ENCODE measurements at places on chromosomes 1 and 21.

DNA sequence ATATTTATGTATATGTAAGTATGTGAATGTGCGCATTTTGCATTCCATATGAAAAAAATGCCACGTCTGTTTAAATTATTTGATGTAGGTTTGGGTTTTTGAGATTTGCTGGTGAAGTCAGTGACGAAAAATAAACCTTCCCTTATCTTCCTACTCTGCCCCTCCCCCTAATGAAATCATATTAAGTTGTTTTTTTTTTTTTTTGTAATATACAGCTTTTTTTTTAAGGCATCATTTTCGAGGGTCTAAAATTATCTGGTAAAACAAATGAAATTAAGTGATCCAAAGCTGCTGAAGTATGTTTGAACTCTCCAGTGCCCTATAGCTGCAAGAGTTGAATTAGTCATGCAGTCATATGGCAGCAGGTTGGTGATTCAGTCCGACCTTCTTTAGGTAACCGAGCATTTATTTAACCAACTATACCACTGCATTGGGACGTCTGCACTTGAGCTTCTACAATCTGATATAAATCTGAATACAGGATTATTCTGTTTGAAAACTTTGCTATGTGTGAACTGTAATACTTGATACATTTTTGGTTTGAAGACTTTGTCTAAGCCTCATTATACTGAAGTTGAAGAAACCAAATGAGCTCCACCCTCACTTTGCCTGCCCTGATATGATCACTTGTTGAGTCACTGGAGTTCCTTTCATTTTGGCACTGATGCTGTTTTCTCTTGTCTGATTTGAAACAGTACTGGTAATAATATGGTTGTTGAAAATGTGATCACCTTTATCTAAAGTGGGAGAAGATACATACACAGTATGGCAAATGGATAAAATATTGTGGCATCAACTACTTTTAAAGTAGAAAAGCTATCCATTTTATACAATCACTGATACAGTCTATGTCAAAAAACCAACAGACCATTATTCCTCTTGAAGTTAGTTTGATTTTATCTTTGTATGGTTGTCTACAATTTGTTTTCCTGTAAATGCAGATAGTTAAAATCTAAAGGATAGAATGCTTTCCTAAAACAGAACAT lies 11.7 kb downstream of the PDIK1L start:
- no peak for DNase-seq

DNA sequence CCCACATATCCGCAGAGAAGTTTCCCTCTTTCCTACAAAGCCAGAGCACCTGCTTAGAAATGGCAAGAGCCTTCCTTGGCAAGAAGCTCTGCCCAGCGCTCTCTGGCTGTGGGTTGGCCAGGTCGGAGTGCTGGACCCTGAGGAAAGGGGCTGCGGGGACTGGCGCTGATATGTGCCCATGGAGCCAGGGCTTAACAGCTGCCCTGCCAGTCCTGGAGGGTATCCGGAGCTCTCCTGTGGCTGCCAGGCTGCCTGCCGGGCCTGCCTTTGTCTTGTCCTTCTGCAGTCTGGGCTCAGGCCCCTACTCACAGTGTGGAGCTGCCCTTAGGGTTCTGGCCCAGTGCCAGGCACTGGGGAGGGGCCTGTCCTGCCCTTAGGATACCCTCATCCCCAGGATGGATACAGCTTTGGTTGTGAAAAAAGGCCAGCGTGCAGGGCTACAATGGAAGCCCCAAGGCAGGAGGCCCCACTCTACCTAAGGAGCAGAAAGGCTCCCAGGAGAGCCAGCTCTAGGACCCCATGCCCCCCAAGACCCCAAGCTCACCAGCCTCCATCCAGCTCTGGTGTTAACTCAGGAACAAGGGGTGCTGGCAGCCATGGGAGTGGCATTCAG lies 43.4 kb downstream of the KIAA1614 start:
- no peak for DNase-seq

GRCh38 chr1:17045634-17046333 lies 8.0 kb downstream of the SDHB start:
- DNase-seq: no peak

GRCh38 chr21:42684109-42684916 lies 30.9 kb downstream of the PDE9A start:
- DNase-seq: peak; percentile 12

- no peak for DNase-seq
Measured at GRCh38 chr21:34219334-34220060, 144.3 kb upstream of the KCNE2 start.

GRCh38 chr1:114021665-114022099 lies 42.4 kb downstream of the OLFML3 start:
- DNase-seq: no peak

DNA sequence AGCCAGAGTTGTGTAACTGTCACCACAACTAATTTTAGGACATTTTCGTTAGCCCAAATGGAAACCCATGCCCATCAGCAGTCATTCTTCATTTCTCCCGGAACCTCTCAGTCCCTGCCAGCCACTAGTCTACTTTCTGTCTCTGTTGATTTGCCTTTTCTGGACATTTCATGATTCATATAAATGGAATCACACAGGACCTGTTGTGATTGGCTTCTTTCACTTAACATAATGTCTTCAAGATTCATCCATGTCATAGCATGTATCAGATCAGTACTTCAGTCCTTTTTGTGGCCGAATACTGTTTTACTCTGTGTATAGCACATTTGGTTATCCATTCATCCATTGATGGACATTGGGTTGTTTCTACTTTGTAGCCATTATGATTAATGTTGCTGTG lies 7.1 kb downstream of the SLC66A1 start:
- DNase-seq: no peak

DNA sequence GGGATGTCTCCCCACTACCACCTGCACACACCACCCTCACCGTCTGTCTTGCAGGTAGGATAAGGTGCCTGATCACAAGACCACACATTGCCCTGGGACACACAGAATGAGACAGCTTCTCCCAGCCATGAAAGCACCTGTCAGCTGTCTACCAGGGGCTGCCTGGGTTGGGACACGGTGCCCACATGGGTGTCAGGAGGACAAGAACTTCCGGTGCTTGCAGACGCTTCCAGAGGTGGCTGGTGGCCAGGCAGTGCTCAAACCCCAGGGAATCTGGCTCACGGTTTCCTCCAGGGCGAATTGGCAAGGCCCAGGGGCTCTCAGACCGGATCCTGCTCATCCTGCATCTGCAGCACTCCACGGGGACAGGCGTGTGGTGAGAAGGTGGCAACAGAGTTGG lies 182.6 kb upstream of the ARHGEF16 start:
- DNase-seq: no peak

GRCh38 chr1:230618537-230618936 lies 23.7 kb upstream of the COG2 start:
- DNase-seq: no peak

DNA sequence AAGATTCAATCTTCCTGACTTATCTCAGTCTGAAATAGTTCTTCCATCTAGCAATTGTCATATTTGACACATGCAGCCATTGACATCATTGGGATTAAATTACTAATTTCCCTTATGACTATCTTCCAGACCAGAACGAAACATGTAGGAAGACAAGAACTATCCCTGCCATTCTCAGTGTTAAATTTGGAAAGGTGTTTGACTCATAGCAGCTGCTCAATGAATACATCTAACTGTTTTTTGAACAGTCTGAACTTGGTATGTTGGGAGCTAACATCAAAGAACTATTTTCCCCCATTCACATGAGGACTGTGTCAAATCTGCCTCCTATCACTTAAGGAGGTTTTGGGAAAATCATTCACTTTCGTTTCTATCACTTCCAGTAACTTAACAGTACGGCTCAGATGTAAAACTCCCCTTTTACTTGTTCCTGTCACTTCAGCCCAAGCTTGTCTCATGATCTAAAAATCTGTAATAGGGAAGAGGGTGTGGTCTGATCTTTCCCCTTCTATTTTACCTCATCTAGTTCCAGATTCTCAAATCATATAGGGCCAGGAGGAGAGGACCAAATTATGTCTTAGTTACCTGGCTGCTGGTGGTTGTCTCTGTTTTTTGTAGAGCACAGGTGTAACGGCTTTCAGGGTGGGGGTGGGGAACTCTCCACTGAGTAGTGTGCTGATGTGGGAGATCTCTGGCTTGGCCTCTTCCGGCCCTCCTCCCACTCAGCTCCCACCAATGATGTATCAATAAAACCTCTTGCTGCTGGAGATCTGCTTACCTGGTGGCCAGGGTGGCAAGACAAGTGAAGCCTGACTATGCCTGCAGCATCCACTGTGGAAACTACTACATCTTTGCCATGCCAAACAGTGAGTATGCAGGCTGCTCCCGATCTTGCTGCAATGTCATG lies 26.2 kb upstream of the SLAMF1 start:
- DNase-seq: no peak

- DNase-seq: no peak
Measured at GRCh38 chr1:54570161-54570560, 22.1 kb downstream of the ACOT11 start.

DNA sequence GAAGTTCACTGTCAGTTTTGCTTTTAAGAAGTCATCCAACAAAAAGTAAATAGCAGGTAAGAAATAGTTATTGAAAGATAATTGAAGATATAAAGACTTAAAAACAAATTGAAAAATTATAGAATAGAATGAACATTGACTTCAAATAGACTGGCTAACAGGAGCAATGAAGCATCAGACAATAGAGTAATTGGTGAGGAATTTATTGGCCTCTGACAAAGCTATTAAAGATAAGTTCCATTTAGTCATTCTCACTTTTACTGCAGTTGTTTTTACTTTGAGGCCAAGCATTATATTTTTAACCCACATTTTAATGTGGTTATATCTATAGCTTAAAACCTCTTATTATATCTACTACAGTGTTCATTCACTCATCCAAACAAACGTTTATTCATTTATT lies 228.8 kb upstream of the ADGRL2 start:
- DNase-seq: no peak

GRCh38 chr1:1531947-1532346 lies 8.5 kb downstream of the TMEM240 start:
- DNase-seq: no peak

GRCh38 chr1:112346801-112347350 lies 49.1 kb upstream of the CTTNBP2NL start:
- DNase-seq: no peak

- no peak for DNase-seq
Measured at GRCh38 chr1:169295425-169295824, 72.2 kb downstream of the NME7 start.

- no peak for DNase-seq
Measured at GRCh38 chr1:81458186-81458585, 342.5 kb upstream of the ADGRL2 start.

DNA sequence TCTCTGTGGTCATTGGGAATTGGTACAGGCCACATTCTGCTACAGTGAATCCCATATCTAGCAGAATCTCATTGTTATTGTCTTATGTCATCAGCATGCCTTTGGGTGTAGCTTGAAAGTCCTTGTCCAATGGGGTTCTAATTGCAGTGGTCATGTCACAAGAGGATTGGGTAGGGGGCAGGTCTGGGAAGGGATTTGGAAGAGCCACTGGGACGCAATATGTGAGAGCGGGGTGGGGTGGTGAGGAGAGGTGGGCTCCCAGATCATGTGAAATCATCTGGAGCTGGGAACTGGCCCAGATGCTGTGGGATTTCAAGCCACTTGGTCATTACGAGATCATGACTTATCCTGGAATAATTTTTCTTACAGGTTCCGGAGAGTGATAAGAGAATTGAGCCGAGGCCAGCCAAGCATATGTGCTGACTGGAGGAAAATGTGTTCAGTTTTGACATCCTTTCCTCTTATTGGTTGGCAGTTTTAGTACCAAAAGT lies 16.3 kb downstream of the CNIH3 start:
- DNase-seq: no peak

DNA sequence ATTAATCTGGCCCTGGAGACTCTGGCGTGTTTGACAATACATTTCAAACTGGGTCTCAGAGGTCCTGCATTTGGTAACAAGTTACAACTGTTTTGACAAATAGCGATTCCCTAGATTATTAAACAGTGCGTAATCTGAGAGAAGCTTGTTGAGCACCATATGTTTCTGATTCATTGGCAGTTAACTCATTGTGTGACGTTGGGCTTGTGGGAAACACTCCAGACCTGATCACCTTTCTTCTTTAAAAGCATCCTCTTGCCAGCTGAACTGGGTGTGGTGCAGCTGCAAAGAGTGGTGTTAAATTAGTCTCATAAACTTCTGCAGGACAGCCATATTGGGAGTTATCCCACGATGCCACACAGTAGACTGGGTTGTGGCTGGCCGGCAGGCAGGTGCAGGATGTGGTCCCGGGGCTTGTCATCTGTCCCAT lies 82.7 kb downstream of the CDC7 start:
- DNase-seq: no peak

DNA sequence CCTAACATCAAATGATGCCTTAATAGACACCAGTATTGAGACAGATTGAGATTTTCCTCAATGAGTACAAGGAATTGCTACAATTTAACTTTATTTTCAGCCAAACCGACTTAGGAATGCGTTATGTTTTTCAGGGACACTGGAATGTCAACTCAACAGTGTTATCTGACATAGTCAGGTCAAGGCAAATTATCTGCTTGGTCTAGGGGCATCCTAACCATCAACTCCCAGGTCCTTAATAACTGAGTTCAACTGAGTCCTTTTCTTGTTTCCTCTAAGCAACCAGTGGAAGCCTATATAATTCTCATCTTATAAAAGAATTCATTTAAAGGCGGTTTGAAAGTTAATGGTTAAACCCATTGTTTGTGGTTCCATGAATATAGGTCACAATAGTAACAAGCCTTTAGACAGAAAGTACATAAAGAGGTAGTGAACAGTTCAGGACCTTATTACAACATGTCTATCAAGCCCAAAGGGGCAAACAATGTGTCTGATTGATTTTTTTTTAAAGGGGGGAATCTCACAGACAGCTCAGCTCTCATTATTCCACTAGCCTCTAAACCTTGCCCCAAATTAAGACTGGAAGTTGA lies 32.3 kb upstream of the NR5A2 start:
- no peak for DNase-seq

- DNase-seq: no peak
Measured at GRCh38 chr1:16721871-16722641, 18.3 kb upstream of the RNU1-4 start.

DNA sequence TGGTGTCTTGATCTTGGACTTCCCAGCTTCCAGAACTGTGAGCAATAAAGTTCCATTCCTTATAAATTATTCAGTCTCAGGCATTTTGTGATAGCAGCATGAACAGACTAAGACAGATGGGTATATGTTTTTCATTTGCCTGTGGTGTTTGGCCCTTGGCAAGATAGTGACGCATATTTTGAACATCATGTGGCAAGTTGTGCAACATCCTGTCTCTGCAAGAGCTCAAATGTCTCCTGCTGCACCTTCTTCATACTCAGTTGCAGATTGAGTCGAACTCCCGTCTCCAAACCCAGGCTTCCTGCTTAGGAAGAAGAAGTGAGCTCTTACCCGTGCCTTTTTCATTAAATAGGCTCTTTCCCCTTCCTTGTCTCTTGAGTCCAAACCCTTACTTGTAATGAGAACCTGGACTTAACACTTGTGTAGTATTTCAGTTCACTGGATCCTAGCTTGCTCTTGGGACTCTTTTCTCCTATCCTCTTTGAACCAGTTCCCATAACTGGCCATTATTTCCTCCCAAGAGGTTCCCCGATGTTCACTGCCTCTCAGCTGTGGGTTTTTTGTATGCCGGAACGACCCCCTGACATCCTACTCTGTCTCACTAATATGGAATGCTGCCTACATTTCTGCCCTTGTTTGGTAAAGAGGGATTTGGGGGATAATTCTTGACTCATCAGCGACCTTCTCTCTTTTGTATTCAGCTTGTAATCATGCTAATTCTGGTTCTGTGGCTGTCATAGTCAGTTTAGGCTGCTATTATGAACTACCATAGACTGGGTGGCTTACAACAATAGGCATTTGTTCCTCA lies 125.0 kb upstream of the KCNK2 start:
- no peak for DNase-seq
